ENCODE measurements at places on chromosomes 6 and 20.
A peak's percentile ranks its signal among the peaks of the same experiment; 100 is the strongest.

DNA sequence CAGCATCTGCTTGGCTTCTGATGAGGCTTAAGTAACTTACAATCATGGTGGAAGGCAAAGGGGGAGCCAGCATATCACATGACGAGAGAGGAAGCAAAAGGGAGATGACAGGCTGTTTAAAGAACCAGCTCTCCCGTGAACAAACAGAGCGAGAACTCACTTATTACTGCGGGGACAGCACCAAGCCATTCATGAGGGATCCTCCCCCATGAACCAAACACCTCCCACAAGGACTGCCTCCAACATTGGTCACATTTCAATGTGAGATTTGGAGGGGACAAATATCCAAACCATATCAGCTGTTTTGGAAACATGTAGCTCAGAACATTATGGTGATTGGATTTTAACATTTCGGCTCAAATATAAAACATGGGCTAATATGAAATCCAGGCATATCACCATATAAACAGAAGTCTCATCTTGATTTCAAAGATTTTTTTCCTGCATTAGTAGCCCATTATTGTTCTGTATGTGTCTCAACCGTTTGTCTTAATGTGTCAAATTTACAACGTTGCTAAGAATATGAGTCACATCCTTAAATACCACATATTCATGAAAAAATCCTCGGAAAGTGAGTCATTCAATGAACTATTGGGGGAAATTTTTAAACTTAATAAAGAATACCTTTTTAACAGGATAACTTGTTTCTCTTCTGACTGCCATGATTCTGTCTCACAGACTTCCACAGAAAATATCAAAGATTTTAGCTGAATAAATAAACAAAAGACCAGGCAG is 894.3 kb downstream of the TFAP2A start:
- DNase-seq: no peak

DNA sequence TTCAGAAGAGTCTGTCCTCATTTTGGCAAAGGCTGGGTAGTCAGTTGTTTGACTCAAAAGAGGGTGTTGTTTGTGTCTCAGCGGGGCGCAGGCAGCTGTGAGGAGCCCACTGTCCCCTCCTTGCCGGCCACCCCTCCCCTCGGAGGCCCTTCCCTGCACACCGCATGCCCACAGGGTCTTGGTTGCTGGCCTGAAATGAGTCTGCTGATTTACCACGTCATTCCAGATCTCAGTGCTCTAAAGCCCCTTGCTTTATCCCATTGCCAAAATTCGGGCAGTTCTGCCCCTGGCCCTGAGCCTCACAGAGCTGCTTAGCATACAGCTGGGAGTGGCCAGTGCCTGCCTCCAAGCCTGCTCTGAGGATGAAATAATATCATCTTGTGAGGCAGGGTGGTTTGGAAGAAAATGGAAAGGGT is 220.7 kb downstream of the UST start:
- no peak for DNase-seq

DNA sequence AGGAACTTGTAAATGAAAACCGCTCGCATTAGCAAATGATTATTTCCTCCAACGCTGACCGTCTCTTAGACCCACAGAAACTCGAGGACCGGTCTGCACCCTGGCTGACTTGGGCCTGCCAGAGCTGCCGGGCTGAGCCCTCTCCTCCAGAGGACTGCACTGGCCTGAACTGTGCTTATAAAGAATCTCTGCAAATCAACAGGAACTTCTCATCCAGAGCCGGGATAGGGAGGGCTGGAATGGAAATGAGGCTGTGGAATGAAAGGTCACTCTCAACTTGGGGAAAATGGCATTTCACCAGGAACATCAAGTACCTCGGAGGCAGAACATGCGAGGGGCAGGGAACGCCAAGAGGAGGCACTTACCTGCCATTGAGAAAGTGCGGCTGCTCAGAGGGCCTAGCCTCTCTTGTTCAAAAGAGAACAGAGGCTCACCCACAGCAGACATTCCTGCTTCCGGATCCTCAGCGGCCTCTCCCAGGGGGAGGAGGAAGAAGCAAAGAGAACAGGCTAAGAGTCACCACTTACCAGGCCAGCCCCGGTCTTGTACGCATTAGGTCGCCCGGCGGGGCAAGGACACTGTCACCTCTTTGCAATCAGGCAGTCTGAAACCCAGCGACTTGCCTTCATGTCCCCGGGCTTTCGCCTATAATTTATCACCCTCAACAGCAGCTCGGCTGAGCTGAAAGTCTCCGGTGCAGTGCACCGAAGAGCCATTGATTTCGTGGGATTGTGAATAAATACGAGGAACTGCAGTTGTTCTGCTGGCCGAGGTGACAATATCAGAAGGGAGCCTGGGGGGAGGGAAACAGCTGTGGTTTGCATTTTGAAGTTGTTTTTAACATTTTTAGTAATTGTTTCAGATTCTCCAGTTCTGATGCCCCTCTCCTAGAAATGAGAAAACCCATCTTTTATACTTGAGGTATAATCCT is 37.6 kb downstream of the ZMYND8 start:
- DNase-seq: no peak

DNA sequence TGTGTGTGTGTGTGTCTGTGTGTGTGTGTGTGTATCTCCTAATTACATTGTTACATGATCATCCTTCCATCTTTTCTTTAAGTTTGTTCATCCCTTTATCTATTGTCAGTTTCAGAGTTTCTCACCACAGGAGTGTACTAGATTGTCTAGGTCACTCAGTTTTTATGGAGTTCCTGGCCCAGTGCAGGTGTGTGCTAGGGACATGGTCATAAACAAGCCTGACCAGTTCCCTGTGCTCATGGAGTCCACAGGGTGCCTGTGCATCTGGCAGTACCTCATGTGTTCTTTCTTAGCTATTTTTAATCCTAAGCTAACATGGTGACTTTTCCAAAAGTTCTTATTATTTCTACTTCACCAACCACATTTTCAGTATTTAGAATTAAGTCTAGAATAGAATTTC is 43.9 kb downstream of the PHACTR2 start:
- DNase-seq: no peak

DNA sequence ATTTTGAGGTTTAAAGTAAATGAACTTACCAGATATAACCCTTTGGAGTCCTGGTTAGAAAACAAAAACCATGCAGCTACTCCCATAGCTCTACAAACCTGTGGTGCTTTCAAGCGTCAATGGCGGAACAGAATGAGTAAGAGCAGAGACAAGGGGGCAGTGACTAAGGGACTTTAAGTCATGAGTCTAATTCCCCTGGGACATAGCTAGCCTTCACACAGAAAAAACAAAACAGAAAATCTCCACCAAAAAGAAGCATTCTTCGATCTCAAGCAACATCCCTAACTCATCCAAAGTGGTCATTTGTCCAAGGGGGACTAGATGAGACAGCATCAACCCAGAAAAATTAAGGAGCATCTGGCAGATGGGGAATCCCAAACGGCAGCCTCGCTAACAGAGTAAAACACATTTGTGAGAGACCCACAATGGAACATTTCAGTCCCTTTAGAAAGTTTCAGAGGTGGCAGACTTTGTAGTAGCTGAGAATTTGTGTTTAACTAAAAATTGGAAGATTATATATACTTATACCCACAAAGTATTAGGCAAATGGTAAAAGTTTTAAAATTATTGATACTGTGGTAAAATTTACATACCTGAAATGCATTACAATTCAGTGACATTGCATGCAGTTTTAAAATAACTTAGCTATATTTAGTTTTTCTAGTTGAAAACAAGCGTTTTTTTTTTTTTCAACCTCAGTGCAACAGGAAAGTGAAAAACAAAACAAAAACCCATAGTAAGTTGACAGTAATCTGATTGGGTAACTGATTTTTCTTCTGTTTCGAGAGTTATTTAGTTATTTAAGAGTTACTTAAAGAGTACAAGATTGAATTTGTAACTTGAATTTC is 67.5 kb downstream of the KCNQ5 start:
- DNase-seq: no peak

DNA sequence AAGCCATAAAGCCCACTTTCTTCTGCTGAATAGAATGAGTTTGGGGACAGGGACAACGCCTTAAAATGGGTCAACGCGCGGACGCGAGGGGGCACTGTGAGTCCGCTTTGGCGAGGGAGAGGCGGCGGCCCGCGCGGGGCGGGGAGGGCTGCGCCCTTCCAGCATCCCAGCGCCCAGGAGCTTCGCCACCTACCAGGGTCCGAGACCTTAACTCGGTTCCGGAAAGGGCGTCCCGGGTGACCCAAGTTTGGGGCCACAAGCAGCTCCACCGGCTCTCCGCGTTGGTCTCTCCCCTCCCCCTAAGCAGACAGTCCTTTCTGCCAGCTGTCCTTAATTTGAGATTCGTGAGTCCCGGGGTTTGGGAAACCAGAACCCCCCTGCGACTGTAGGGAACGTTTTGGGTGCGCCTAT is 1.8 kb upstream of the SAMD5 start:
- DNase-seq: peak; percentile 77

DNA sequence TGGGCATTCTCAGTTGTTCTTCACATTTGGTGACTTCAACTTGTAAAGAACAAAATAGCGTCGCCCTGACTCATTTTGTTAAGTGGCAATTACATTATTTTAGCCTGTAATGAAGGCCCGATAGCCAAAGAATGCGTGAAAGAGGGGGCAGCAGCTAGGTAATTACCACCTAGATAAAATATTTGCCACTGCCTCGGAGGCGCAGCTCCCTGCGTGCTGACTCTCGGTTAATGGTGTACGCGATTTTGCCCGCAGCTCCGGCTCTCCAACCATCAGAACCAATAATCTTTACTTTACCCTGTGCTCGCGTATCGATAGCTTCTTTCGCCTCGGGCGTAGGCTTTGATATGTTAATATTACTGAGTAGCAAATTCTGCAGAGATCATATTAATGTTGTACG is 8.7 kb downstream of the TFAP2D start:
- no peak for DNase-seq

GRCh38 chr6:37547564-37548061 is 47.9 kb upstream of the CCDC167 start:
- DNase-seq: no peak

- DNase-seq: no peak
Observed at GRCh38 chr20:37734228-37734985, 40.6 kb downstream of the CTNNBL1 start.

DNA sequence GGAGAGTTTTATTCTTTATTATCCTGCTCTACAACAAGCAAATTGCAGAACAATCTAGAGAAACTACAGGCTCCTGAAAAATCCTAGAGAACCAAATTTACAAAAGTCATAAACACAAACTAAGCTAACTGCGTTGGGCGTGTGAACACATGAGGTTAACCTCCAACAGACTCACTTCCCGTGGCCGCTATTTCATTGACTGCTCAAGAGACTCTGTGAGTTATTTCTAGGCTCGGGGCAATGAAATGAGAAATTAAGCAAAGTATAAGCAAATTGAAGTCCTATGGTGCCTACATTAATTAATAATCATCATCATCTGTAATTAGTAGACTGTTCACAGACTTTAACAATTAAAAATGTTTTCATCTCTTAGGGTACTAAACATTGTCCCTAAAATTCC is 100.0 kb downstream of the MBOAT1 start:
- DNase-seq: no peak

- DNase-seq: no peak
Observed at GRCh38 chr6:164034602-164035140, 620.2 kb downstream of the QKI start.

DNA sequence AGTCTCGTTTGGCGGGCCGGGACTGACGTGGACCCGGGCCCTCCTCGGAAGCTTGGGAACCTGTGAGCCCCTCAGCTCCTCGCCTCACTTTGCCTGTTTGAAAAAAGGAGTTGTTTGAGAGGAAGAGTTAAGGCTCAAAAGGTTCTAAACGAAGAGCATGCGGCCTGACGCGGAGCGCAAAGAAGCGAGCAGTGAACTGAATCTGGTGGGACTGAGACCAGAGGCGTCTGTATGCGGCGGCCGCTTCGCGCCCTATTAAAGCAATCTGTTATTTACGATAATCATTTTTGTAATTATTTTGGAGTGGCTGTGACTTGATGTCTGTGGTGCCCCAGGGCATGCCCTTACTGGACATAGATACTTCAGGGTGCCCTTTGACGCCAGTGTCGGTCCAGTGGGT is 3.3 kb upstream of the TFAP2C start:
- DNase-seq: no peak

DNA sequence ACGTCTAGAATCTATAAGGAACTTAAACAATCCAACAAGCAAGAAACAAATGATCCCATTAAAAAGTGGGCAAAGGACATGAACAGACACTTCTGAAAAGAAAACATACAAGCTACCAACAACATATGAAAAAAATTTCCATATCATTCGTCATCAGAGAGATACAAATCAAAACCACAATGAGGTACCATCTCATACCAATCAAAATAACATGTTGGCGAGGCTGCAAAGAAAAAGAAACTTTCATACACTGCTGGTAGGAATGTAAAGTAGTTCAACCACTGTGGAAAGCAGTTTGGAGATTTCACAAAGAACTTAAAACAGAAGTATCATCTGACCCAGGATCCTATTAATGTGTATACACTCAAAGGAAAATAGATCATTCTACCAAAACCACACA is 243.9 kb upstream of the RUNX2 start:
- no peak for DNase-seq

- DNase-seq: no peak
Observed at GRCh38 chr6:71228461-71229041, 60.1 kb upstream of the OGFRL1 start.

- no peak for DNase-seq
Observed at GRCh38 chr6:135331002-135331401, 149.9 kb downstream of the MYB start.

DNA sequence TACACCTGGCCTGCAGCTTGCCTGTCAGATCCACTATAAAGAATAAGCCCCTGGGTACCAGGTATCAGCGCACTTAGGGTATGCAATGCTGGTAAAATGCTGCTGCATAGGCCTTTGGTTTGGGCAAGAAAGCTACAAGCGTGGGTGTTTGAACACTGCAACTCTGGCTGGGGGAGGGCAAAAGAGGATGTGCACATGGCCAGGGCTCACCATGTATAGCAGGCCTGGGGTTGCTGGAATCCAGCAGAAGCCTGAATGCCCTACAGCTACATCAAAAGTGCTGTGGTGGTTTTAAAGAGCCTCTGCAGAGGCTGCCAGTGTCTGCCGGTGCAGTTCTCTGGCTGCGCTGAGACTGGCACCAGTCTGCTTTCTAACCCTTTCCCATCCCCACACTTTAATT is 51.7 kb downstream of the UQCC1 start:
- DNase-seq: no peak

DNA sequence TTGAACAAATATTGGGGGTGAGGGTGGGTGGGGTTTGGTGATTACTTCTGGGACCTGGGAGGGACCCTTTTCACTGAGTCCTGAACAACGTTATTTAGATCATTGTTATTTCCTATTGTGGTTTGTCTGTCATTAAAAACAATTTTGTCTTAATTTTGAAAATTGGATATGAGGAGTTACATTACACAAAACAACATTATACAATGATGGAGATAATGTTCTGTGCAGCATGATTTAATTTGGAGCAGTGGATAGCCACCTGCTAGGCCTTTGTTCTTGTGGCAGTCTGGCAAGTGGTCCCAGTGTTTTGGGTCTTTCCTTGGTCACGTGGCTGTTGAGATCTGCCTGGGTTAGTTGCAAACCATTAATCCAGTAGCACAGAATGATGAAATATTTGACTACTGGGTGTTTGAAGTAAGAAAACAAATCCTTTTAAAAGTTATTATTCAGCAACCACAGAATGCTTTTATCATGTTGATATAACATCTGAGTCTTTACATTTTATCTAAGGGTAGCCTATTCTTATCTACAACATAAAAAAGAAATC is 172.8 kb downstream of the CDKAL1 start:
- no peak for DNase-seq

GRCh38 chr6:55497694-55498093 is 81.3 kb downstream of the HMGCLL1 start:
- no peak for DNase-seq
